ENCODE measurements at places on chromosomes 7 and 10.
A peak's percentile ranks its signal among the peaks of the same experiment; 100 is the strongest.

DNA sequence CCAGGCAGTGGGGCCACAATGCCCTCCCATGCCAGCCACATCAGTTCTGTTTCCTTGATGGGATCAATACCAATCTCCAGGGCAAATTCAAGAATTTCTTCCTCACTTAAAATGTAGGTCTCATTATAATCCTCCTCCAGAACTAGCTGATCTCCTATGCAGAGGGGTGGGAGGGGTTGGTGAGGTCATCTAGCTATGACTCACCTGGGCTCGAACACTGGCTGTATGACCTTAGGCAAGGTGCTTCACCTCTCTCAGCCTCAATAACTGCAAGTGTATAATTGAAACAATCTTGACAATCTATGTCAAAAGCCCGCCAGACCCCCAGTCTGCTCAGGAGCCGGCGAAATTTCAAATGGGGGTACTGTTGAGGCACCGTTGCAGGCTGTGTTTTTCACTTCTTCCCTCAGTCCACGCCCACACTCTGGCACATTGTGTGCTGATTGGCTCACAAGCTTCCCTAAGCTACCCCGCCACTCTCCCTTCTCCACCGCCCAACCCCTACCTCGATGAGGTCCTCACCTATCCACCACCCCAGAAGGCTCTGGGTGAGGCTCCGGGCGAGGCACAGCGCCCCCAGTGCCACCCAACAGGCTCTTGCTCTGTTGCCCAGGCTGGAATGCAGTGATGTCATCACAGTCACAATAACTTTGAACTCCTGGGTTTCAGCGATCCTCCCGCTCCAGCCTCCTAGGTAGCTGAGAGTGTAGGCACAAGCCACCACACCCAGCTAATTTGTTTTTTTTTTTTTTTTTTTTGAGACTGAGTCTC lies 70.5 kb downstream of the ZNF22 start:
- DNase-seq: no peak

- DNase-seq: no peak
These were observed 103.7 kb downstream of the HIP1 start for GRCh38 chr7:75635036-75635435.

DNA sequence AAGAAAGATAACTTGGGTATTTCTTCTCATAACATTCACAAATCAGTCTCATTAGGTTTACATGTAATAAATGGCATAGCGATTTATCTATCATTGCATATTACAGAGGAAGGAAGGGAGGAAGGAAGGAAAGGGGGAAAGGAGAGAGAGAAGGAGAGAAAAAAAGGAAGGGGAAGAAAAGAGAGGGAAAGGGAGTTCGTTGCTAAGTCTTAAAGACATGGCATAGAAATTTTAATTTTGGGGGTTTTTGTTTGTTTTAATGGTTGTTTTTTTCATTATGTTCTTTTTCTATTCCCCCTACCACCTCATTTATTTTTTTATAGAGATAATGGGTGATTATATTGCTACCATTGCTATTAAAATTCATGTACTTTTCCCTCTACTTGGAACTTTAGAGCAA lies 604.3 kb downstream of the IPMK start:
- no peak for DNase-seq

- no peak for DNase-seq
These were observed 79.0 kb upstream of the EMX2 start for GRCh38 chr10:117463545-117463920.

DNA sequence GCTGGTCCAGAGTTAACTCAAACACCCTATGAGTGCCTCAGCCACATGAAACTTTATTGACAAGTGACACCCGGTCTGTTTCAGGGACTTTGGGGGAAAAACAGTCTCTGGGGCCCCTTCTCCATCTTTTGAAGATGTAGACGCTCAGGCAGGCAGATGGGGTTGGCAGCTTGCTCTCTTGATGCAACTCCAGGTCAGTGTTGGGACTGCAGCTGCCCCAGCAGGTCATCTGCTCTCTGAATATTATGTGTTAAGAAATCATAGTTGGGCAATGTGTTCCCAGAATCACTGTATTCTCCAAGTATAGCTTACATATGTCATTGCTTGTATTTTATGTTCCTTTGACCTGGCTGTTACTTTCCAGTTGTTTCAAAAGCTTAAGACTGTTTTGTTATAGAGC lies 544.9 kb upstream of the MGMT start:
- DNase-seq: no peak

DNA sequence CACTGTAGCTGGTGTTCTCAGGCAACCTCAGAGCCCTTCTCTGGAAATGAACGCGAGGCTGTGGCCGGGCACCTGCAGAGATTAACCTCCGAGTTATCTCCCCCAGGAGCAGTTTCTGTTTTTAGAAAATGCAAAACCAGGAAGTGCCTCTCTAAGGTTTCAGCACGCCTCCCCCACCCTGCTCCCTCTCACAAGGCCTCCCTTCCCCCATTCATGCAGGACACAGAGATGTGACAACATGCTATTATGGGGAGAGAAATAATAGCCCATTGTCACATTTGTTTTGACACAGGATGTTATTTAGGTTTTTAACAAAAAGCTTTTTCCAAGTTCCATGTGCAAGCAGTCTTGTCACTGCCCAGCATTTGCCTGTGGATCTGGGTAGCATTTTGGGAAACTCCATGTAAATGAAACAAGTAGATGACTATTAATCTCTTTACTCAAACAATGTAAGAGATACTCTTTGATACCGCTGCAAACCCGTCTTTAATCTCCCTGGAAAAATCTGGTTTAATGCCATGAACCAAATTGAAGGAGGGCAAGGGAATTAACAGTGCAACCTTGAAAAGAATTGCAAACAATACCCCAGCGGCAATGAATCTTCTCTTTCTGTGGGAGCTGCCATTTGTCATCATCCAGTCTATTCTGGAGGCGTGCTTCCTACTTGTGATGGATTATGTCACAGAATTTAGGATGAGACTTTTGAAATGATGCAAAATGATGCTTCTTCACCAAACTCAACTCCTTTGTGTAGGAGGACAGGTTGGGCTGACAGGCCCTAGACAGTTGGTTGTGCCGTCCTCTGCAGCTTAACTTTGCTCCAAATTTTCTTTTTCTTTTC lies 86.5 kb upstream of the NMT2 start:
- DNase-seq: peak; percentile 68

- DNase-seq: no peak
These were observed 1283.3 kb downstream of the TYW1 start for GRCh38 chr7:68279827-68280400.

DNA sequence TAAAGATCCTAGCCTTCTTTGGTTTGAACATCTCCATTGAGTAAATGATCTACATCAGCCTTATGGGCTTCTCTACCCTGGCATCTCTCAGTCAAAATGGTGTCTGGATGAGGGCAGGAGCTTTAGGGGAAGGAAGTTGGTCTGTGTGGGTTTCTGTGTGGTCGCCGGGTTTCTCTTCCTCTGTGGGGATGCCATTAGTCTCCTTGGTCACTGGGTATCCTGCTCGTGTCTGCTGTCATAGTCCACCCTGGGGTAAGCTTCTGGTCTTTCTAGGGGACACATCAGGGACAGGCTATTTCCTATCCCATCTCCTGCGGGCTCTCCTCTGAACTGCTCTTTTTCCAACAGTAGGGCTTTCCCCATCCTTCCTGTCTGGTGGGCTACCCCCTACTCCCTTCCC lies 150.3 kb upstream of the NPY start:
- DNase-seq: no peak

DNA sequence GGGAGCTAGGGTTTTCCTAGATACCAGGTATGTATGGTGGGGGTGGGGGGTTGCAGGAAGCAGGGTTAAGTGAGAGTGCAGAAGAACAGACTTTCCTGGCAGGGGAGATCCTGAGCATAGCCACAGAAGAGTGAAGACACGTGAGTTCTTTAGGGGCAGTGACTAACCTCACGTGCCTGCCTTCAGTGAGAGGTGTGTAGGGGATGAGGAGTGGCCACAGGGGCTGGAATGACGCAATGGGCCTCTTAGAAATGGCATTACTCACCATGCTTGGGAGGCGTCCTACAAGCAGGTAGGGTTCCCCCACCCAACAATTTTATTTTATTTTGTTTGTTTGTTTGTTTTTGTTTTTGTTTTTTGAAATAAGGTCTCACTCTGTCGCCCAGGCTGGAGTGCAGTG lies 698.6 kb upstream of the NRP1 start:
- no peak for DNase-seq

- no peak for DNase-seq
These were observed 796.8 kb downstream of the KCNMA1 start for GRCh38 chr10:76840802-76841201.

- peak; percentile 36 for DNase-seq
These were observed 28.8 kb downstream of the PFKP start for GRCh38 chr10:3096149-3096548.

DNA sequence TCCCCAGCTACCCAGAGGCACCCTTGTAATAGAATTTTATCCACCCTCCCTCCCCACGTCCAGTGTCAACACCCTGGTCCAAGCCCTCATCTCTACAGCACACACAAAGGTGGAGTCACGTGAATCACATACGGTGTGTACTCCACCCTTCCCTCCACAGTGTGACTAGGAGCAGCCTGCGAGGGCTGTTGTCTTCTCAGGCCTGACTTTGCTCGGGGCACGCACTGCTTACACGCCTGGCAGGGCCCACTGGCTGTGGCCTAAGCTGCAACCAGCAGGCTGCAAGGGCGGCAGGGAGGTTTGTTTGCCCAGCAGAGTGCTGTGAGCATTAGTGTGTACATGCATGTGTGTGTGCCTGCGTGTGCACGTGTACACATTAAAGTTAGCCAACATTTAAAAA lies 93.7 kb downstream of the COBL start:
- no peak for DNase-seq

DNA sequence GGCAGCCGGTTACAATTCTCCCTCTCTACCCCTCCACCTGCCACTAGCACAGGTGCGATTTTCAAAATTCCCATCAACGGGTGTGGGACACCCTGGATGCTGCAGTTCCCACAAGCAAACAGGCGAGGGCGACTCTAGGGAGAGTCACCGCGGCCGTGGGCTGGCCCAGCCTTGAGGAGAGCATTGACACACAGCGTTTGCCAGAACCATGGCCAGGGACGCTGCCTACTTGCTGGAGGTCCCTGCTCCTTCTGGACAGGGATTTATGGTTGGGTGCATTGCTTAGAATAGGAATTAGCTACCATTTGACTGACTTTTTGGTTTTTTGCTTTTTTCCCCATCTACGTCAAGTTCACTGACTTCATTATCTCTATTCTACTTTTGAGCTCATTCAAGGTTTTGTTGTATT lies 19.0 kb upstream of the CLDN4 start:
- DNase-seq: peak; percentile 83

DNA sequence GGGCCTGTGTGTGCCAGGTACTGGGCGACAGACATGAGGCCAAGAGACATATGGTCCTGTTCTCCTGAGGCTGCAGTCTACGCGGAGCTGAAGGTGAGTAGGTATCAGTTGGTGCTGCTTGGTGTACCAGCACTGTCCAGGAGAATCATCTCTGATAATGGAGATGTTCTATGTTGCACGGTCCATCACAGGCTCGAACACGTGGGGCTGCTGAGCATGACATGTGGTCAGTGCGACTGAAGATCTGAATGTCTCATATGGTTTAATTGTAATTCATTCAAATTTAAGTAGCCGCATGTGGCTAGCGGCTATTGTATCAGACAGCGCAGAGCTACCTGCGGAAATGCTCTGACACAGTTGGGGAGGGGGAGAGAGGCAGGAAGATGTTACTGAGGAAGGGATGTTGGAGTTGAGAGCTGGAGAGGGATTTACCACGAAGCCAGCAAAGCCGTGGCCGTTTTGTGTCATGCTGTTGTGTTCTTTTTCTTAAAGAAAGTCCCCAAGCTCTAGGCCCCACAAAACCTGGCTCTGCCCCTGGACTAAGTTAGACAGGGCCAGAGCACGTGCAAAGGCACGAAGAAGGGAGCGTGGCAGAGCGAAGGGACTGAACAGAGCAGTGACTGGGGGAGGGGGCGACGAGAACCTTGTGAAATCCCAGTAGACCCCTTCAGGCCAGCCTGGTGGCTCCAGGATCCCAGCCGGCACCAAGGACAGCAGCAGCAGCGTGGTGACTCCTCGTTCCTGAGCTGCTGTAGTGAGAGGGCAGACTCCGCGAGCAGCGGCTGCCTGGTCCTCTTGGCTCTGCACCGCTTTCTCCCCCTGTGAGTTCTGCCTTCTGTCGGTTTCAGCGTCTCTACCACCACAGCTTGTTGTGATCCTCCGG lies 20.0 kb downstream of the SMKR1 start:
- no peak for DNase-seq

GRCh38 chr7:44398511-44398911 lies 73.1 kb upstream of the CAMK2B start:
- DNase-seq: no peak

DNA sequence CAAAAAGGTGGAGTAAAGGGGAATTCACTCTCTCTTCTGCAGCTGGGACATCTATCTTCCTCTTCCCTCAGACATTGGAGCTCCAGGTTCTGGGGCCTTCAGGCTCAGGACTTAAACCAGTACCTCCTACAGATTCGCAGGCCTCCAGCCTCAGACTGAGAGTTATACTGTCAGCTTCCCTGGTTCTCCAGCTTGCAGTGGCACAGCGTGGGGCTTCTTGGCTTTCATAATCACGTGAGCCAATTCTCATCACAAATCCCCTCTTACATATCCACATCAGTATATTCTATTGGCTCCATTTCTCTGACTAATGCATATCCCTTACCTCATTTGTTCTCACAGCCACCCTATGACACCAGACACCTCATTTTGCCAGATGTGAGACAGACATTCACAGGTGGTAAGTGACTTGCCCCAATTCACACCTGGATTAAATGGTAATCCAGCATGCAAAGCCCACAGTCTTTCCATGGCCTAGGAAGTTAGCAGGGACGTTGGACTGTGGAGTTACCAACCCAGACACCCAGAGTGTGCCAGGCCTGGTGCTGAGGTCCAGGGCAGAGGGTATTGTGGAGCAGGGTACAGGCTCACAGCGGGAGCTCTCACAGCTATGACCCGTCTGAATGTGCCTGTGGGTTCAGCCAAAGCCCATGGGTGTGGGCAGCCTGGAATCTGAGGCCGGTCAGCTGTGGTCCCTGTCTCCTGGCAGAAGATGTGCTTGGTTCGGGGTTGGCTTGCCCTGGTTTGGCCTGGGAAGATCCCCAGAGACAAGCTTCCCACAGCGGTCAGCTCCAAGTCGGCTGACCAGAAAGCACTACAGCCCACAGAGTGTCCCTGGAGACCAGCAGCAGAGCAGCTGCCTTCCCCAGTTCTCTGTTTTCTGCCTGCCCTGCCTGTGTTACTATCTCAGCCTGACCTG lies 18.4 kb upstream of the ZCCHC24 start:
- DNase-seq: no peak

GRCh38 chr10:75358132-75358531 lies 43.4 kb downstream of the ZNF503 start:
- DNase-seq: no peak

GRCh38 chr10:110006358-110007160 lies 1.2 kb upstream of the ADD3 start:
- no peak for DNase-seq

DNA sequence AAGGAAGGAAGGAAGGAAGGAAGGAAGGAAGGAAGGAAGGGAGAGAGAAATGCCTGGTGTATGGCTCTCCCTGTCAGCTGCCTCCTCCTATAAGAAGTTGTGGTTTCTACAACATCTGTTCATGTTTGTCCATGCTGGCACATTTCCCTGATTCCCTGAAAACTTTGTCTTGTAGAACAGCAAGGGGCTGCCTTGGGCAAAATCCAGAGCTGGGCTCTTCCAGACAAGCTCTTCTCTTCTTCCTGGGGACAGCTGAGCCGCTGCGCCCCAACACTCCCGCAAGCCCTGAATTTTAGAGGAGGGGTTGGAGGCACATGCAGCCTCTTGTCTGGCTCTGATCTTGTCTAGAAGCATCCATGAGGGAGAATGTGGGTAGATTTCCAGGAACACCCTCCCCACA lies 282.0 kb upstream of the ADARB2 start:
- DNase-seq: no peak

- DNase-seq: no peak
These were observed 71.8 kb upstream of the LRRN3 start for GRCh38 chr7:111018960-111019736.

- DNase-seq: no peak
These were observed 307.9 kb downstream of the PARD3 start for GRCh38 chr10:34507217-34507616.

Measured in RPMI8226 (cell line).